ENCODE measurements at places on chromosomes 16 and 17.

- H3K27me3 ChIP-seq = peaks cover 18% of the 10 kb centered on the region
- no peak overlapping the region for H3K27ac ChIP-seq
- no peak for DNase-seq
- H3K36me3 ChIP-seq = no peaks in the 10 kb centered on the region
- peaks cover 7% of the 10 kb centered on the region for H3K4me1 ChIP-seq
- no peak overlapping the region for H3K4me3 ChIP-seq
These were observed 15.0 kb upstream of the TAC4 start for GRCh38 chr17:49862781-49863331.

DNA sequence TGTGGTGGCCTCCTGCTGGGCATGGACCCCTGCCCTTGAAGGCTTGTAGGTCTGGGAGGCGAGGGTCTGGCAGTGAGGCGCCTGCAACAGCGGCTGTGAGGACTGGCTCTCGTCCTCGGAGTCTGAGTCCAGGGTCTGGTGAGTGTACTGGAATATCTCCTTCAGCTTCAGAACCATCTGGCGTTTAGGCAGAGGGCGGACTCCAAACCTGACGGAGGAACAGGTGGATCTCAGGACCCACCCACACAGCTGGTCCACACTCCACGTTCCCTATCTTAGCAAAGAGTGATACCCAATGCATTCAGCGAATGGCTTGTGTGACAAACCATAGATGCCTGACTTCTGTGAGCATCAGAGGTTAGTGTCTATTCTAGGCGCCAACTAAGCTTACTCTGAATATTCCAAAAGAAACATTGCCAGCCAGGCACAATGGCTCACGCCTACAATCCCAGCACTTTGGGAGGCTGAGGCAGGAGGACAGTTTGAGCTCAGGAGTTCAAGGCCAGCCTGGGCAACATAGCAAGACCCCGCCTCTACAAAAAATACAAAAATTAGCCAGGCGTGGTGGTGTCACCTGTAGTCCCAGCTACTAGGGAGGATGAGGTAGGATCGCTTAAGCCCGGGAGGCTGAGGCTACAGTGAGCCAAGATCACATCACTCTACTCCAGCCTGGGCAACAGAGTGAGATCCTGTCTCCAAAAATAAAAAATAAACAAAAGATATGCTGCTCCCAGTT is 6.3 kb upstream of the NLRC3 start:
- H3K4me1 ChIP-seq = peaks cover 7% of the 10 kb centered on the region
- H3K27me3 ChIP-seq = no peaks in the 10 kb centered on the region
- no peak overlapping the region for H3K27ac ChIP-seq
- no peak for DNase-seq
- no peak overlapping the region for H3K4me3 ChIP-seq
- H3K36me3 ChIP-seq = peaks cover 21% of the 10 kb centered on the region

GRCh38 chr16:54373534-54374520 is 87.2 kb upstream of the IRX3 start:
- H3K27me3 ChIP-seq = no peaks in the 10 kb centered on the region
- H3K4me1 ChIP-seq = no peaks in the 10 kb centered on the region
- DNase-seq = no peak
- no peaks in the 10 kb centered on the region for H3K36me3 ChIP-seq
- H3K27ac ChIP-seq = no peak overlapping the region

DNA sequence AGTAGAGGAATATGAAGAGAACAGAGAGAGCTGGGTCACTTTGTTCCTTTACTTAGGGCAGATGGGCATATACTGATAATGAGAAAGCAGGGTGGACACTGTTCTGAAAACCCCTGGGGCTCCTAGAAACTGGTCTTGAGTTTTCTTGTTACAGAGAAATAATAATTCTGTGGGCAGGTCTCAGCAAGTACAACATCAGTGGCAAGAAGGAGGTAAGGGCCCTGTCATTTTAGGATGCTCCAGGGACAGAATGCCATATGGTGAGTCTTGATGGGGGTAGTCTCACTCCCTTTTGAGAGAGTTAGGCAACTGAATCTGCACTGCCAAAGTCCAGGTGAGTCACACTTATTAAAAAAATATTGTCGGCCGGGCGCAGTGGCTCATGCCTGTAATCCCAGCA is 102.3 kb downstream of the KCNJ2 start:
- no peak overlapping the region for H3K4me3 ChIP-seq
- no peaks in the 10 kb centered on the region for H3K27me3 ChIP-seq
- DNase-seq = no peak
- H3K4me1 ChIP-seq = no peaks in the 10 kb centered on the region
- H3K36me3 ChIP-seq = no peaks in the 10 kb centered on the region

- H3K27me3 ChIP-seq = no peaks in the 10 kb centered on the region
- no peaks in the 10 kb centered on the region for H3K36me3 ChIP-seq
- DNase-seq = no peak
- H3K4me3 ChIP-seq = no peak overlapping the region
These were observed 427.9 kb upstream of the ERCC4 start for GRCh38 chr16:13492046-13492445.

All from tibial artery (tissue), 4 donors.